ENCODE measurements at places on chromosomes 3 and 15. TPM values are rescaled to one million over a fixed set of nuclear protein-coding genes. Genes with fewer than 3 reads are reported as not detected.
A peak's percentile ranks its signal among the peaks of the same experiment; 100 is the strongest.

DNA sequence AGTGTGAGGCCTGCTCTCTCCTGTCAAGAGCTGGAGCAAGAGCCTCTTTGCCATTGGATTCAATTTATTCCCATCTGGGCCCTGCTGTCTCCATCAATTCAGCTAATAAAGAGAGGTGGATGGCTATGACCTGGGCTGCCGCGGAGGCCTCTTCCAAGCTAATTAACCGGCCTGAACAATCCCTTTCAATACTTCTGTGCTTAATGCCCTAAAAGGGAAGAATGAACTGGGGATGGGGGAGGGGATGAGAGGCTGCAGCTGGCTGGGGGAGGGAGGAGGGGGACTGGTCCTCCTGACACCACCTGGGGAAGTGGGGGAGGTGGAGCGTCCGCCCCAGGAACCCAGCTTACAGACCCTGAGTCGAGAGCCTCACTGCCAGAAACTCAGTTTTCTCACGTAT is 33.4 kb upstream of the PRR23E start:
- H3K4me1 ChIP-seq: no peaks in the 10 kb centered on the region
- H3K4me3 ChIP-seq: no peak overlapping the region
- H3K36me3 ChIP-seq: no peaks in the 10 kb centered on the region
- DNase-seq: no peak

DNA sequence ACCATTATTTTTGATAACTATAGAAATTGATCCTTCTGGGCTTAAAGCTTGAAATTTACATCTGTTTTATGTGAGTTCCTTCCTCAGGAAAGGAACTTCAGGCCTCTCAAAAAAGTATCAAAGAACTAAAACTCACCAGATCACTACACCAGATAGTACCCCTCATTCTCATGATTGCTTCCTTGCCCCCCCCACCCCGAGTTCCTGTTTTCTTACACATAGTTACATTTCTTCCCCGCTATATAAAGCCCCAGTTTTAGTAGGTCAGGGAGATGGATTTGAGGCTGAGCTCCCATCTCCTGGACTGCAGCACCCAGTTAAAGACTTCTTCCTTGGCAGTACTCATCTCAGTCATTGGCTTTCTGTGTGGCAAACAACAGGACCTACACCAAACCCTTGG is 80.3 kb upstream of the HRH1 start:
- no peak overlapping the region for H3K4me3 ChIP-seq
- H3K36me3 ChIP-seq: no peaks in the 10 kb centered on the region
- no peak for DNase-seq
- H3K27me3 ChIP-seq: no peaks in the 10 kb centered on the region
- no peak overlapping the region for H3K27ac ChIP-seq

DNA sequence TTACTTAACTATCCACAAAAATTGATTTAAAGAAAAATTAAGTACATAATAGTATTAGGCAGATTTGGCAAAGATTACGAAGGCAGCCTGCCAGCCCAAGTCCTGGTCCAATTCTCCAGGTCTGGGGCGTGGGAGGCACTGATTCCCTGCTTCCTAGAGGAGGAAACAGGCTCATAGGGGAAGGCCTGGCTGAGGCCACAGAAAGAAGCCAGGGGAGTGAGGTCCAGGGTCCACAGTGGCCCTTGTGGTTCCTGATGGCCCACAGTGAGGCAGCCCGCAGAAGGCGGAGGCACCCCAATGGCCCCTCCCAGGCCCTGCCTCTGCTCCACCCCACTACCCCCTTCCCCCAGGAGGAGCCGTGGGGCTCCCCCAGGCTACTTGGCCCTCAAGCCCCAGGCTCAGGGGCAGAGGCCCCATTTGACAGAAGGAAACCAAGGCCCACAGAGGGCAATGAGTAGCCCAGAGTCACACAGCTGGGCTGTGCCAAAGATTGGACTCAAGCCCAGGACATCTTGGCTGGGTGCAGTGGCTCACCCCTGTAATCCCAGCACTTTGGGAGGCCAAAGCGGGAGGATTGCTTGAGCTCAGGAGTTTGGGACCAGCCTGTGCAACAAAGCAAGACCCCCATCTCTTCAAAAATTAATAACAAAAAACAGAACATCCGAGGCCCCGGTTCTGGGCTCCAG is 21.0 kb downstream of the H1-8 start:
- H3K4me3 ChIP-seq: no peak overlapping the region
- H3K4me1 ChIP-seq: peaks cover 81% of the 10 kb centered on the region
- H3K27me3 ChIP-seq: no peaks in the 10 kb centered on the region
- H3K27ac ChIP-seq: peak overlapping the region; percentile 43
- no peak for DNase-seq
- H3K36me3 ChIP-seq: peaks cover 95% of the 10 kb centered on the region

DNA sequence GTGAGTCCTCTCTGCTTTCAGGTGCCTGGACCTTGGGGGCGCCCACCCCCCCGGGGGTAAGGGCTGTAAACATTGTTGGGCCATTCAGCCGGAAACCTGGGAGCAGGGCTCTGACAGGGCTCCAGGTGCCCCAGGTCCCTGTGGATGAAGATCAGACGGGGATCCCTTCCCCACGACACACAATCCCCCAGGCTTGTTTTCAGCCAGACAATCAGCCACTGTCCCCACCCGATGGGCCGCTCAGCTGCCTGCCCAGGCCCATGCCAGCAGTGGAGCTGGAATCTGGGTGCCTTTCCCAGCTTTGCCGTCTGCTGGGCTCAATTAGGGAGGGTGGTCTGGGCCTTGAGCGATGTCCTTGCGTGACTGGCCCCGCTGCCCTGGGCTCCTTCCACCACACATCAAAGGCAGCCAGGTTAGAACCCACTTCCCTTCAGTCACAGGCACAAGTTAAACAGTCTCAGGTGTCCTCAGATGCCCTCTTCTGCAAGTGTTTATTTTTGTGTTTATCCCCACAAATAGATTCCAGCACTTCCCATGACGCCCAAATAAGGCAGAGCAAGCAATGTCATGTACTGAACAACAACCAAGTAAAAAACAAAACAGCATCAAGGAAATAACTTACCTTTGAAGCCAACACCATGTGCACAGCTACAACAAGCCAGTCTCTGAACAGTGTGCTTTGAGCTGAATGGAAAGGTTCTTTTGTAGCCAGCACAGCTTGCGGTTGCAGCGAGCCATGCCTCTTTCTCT is 77.0 kb upstream of the ALDH1A3 start:
- no peak for DNase-seq
- H3K4me1 ChIP-seq: no peaks in the 10 kb centered on the region
- H3K27ac ChIP-seq: no peak overlapping the region
- no peaks in the 10 kb centered on the region for H3K27me3 ChIP-seq

DNA sequence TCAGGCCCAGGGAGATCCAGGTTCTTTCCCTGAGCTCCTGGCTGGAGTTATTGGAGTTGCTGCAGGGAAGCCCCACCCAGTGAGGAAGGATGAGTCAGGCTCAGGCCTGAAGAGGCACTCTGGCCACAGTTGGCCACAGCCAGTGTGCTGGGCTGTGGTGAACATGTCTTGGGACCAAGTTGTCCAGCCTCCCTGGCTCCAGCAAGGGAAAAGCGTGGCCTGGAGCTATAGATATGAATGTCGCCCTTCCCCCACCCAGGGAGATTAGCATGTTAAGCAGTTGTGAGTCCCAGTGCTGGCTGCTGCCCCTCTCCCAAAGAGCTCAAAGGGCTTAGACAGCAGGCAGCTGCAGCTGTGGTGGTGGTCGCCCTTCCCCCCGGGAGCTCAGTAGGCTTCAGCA is 963.2 kb downstream of the ROBO2 start:
- H3K4me3 ChIP-seq: no peak overlapping the region
- no peaks in the 10 kb centered on the region for H3K36me3 ChIP-seq
- no peaks in the 10 kb centered on the region for H3K27me3 ChIP-seq
- no peaks in the 10 kb centered on the region for H3K4me1 ChIP-seq
- H3K27ac ChIP-seq: no peak overlapping the region
- DNase-seq: no peak

GRCh38 chr3:128278761-128279600 is 125.7 kb downstream of the EEFSEC start:
- peak; percentile 58 for DNase-seq
- H3K27me3 ChIP-seq: no peaks in the 10 kb centered on the region
- H3K27ac ChIP-seq: no peak overlapping the region
- H3K36me3 ChIP-seq: peaks cover 6% of the 10 kb centered on the region
- H3K4me1 ChIP-seq: peaks cover 16% of the 10 kb centered on the region

- no peaks in the 10 kb centered on the region for H3K27me3 ChIP-seq
- H3K4me1 ChIP-seq: no peaks in the 10 kb centered on the region
- no peaks in the 10 kb centered on the region for H3K36me3 ChIP-seq
- H3K27ac ChIP-seq: no peak overlapping the region
- DNase-seq: no peak
These were observed 574.8 kb downstream of the CADM2 start for GRCh38 chr3:85533586-85533985.

DNA sequence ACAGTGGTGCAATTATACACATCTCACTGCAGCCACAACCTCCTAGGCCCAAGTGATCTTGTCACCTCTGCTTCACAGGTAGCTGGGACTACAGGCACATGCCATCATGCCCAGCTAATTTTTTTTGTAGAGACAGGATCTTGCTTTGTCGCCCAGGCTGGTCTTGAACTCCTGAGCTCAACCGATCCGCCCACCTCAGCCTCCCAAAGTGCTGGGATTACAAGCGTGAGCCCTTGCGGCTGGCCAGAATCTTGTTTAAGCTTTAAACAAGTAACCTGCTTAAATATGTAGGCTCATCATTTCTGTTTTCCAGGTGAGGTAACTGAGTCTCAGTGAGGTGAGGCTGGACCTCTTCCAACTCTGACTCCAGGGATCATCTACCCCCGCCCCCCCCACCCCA is 7.7 kb upstream of the PSTPIP1 start:
- no peak for DNase-seq
- peaks cover 25% of the 10 kb centered on the region for H3K4me1 ChIP-seq
- no peak overlapping the region for H3K27ac ChIP-seq
- no peaks in the 10 kb centered on the region for H3K36me3 ChIP-seq
- no peaks in the 10 kb centered on the region for H3K27me3 ChIP-seq

GRCh38 chr3:125179143-125179883 is 33.2 kb downstream of the SLC12A8 start:
- no peaks in the 10 kb centered on the region for H3K4me1 ChIP-seq
- no peak overlapping the region for H3K27ac ChIP-seq
- H3K27me3 ChIP-seq: no peaks in the 10 kb centered on the region
- no peaks in the 10 kb centered on the region for H3K36me3 ChIP-seq
- H3K4me3 ChIP-seq: no peak overlapping the region
- DNase-seq: no peak

DNA sequence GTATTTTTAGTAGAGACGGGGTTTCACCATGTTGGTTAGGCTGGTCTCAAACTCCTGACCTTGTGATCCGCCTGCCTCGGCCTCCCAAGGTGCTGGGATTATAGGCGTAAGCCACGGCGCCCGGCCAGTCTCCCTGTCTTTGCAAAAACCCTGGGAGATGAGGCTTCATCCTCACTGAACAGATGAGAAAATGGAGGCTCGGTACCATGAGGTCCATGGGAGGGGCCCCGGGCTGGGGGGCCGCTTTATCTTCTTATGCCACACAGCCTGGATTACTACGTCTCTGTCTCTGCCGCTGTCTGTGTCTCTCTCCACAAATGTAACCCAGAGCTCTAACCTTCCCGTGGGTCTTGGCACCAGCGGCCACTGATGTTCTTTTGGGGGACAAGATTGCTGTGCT is 39.1 kb downstream of the ABTB1 start:
- H3K4me1 ChIP-seq: peaks cover 58% of the 10 kb centered on the region
- H3K27ac ChIP-seq: no peak overlapping the region
- no peak for DNase-seq
- no peaks in the 10 kb centered on the region for H3K27me3 ChIP-seq
- no peak overlapping the region for H3K4me3 ChIP-seq
- peaks cover 12% of the 10 kb centered on the region for H3K36me3 ChIP-seq

DNA sequence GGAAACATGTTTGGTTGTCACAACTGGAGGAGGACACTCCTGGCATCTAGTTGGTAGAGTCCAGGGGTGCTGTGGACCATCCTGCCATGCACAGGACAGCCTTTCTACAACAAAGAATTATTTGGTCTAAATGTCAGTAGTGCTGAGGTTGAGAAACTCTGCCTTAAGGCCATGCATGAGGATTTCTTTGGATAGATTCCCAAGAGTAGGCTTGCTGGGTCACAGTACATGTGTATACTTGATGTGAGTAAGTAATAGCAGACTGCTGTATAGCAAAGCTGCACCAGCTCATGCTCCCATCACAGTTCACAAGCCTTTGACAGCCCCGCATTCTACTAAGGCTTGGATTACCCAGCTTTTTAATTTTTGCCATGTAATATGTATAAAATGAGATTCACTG is 151.3 kb downstream of the MFSD1 start:
- no peak overlapping the region for H3K27ac ChIP-seq
- H3K4me3 ChIP-seq: no peak overlapping the region
- no peaks in the 10 kb centered on the region for H3K36me3 ChIP-seq
- no peaks in the 10 kb centered on the region for H3K4me1 ChIP-seq
- no peak for DNase-seq

LRTM1 gene
- total RNA-seq: not detected

GOLGA8J gene
- 0.59 TPM for total RNA-seq

FOXB1 gene
- total RNA-seq: not detected

TMCO5A gene
- total RNA-seq: not detected

KIF15 gene
- total RNA-seq: 1.3 TPM

TRPM1 gene
- total RNA-seq: not detected

Data from lower lobe of right lung (tissue), 2 donors.